Activated CD4-positive, alpha-beta memory T cell treated with anti-CD3 and anti-CD28 coated beads for 36 hours (primary cell): ENCODE measurements at places on chromosomes 3 and 15. TPM values are rescaled to one million over a fixed set of nuclear protein-coding genes. Genes with fewer than 3 reads are reported as not detected.

DNA sequence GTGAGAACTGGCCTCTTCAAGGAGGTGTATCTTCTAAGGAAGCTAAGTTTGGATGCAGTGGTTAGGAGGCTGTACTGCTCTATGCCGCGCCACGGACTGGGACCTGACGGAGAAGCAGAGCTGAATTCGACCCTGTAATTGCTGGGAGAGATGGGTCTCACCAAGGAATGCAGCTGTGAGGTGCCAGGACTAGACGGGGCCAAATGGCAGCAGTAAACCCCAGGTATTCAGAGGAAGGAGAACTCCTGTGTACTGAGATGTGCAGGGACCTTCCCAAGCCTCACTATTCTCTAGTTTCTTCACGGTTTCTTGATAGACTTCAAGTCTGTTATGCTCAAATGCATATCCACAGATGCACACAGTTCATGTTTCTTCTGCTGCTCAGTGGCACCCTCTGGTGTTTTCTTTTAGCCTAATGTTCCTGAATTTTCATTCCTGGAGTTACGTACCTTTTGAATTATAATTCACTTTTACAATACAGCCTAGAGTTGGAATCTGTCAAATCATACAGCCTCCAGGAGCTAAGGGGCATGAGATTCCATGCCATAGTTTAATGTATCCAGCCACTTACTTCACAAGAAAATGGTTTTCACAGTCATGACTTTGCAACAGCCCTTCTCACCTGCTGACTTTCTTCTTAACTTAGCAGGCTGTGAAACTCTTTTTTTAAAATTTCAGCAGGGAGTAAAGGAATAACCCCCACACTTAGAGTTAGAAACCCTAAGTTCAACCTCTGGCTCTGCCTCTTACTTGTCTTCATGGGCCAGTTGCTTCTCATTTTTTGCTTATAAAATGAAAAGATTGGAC, 61.8 kb downstream of the GLDN start:
- DNase-seq = no peak

- DNase-seq = no peak
Observed at GRCh38 chr3:82000350-82000749, 238.9 kb upstream of the GBE1 start.

- DNase-seq = no peak
Observed at GRCh38 chr3:152595975-152596821, 238.7 kb upstream of the P2RY1 start.

- no peak for DNase-seq
Observed at GRCh38 chr15:63763476-63764123, 70.1 kb downstream of the HERC1 start.

DNA sequence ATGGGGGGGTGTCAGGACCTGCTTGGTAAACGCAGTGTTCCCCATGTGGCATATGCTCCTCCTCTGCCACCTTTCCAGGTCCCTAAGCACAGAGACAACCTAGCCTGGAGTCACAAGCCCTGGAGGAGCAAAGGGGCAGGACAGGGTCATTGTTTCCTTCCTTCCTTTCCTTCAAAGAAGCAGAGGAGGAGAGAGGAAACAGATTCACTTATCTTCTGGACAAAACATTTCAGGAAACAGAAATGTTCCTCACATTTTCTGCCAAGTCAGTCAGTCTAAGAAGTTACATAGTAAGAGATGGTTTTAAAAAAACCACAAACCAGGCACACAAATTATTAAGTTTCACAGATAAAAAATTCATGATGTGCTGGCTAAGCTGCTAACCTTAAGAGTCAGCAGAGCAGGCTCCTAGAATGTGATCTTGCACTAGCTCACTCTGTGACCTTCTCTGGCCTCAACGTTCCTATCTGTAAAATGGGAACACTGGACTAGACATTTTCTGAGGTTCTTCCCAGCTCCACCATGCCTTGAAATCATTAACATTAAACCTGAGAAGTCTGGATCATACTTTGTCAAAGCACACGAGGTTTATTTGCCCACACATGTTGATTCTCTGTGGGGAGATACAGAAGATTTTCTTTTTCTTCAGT, 47.9 kb downstream of the ATP13A5 start:
- no peak for DNase-seq

GRCh38 chr3:148075771-148076716, 621.7 kb upstream of the AGTR1 start:
- no peak for DNase-seq

DNA sequence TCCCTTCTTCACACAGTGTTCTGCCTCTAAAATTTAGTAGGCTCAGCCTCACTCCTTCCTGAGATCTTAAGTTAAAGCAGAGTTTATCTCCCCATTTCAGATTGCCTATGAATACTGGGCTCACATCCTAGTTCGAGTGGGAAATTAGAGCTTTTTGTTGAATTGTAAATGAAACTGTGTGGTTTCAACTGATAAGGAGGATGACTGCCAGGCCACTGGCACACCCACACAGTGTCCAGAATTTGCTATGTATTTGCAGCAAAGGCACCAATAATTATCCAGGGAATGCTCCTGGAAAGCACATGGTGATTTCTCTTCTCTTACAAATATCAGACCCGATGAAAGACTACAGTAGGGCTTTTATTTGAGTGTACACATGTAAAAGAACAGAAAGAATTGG, 308.1 kb upstream of the COL8A1 start:
- DNase-seq = no peak

- DNase-seq = no peak
Observed at GRCh38 chr3:149145356-149145755, 15.9 kb downstream of the HPS3 start.

DNA sequence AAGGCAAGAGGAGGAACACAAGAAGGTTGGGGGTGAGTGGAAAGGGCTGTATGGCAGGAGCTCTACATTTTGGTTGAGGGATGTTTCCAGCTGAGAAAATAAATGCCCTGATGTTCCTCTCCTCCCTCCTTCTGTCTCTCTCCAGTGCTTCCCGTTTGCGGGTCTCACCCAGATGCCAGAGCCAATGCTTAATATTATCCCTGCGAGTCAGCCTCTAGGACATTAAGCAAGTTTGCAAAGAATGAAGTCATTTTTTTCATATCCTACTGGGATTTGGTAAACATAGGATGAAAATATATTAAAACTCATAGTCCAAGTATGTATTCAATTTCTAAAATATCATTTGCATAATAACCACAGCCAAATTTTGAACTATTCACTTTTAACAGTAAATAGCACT, 295.9 kb downstream of the CADM2 start:
- no peak for DNase-seq

GRCh38 chr3:11010426-11011165, 18.0 kb downstream of the SLC6A1 start:
- no peak for DNase-seq

GRCh38 chr3:38907426-38907825, 91.4 kb upstream of the SCN10A start:
- no peak for DNase-seq

DNA sequence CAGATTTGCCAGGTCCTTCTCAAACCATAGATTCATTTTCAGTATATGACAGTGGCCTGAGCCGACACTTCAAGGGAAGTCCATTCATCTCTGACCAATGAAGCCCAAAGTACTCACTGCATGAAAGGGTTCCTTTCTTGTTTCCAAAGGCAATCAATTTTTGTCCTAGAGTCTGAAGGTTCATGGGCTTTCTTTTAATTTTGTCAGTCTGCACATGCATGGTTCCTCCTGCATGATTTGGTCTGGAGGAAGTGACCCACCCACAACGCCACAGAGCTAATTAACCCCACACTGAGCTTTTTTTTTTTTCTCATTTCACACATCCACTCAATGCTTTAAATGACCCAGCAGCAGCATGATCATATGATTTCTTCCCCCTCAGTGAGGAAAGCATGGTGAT, 216.4 kb downstream of the TIGIT start:
- DNase-seq = no peak

DNA sequence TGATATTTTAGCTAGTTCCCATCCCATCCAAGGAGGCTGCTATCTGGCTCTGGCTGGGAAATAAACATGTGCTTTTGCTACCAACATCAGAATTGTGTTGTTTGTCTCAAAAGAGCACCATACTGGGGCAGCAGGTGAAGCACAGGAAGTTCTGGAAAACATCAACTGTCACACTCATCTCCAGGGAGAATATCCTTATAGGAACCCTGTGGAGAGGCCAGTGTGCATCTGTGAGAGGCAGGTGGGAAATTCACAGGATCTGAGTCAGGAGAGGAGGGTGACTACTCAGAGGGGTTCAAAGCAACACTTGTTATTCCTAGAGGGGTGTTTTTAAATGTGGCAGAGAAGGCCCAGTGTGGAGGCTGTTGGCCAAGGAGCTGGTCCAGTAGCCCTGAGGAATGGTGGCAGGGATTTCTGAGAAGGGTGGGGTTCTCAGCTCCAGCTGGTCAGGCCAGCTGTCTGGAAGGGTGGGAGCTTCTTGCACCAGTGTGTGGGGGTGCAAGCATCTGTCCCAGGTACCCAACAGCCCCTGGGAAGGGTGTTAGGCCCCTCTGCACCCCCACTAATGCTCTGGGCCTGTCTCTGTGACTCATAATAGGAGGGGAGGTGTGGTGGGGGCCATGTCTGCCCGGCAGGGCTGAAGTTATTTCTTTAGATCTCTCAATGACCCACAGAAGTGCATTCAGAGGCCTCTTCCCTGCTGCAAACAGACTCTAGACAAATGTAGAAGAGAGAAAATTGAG, 28.7 kb downstream of the RPSA start:
- DNase-seq = no peak

GRCh38 chr3:87145553-87145952, 81.6 kb upstream of the CHMP2B start:
- peak; percentile 15 for DNase-seq

DNA sequence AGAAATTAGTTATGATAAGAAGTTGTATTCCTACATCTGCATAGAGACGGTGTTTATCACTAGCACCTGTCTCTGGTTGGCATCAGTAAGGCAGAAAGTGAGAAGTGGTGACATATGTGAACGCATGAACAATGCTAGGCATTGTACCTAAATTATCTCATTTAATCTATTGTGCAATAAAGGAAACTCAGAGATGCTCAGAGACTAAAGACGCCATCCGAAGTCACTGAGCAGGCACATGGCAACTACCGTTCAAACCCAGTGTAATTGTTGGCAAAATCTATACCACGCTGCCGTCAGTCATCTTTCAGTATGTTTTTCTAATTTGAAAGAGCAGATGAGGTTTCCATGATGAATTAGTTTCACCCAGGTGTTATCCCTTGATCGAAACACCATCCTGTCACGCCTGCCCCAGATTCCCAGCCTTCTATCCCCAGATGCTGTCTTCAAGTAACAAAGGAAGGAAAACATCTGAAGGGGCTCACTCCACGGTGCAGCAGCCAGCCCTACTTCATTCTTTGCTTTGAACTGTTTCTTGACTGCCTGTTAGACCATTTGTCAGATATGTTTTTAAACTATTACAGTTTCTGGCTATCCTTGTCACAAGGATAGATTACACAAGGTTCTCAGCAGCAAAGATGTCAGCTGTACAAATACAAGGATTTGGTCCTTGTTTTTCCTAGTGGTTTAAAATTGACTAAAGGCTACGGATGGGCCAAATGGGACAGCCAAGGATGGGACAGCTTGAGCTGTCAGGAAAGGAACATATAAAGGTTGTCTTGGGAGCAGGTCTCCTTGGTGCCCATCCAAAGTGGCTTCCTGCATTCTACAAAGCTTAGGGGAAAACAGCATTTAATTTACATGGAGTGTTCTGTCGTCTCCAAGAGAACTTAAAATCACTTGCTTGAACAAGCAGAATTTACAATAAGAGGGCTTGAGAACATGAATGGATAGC, 99.1 kb downstream of the TMEM108 start:
- DNase-seq = no peak

- DNase-seq = peak; percentile 76
Observed at GRCh38 chr3:58167431-58168351, 43.1 kb downstream of the DNASE1L3 start.

GRCh38 chr3:87082796-87083440, 92.0 kb upstream of the VGLL3 start:
- no peak for DNase-seq

The ADAMTSL3 gene
- not detected for total RNA-seq

The LDHAL6B gene
- not detected for total RNA-seq

The GMPPB gene
- total RNA-seq = 45.4 TPM

The PEX5L gene
- total RNA-seq = not detected

The NR2F2 gene
- total RNA-seq = not detected

The CCDC13 gene
- total RNA-seq = 0.76 TPM

The HERC2 gene
- 30.4 TPM for total RNA-seq

The AADACL2 gene
- total RNA-seq = not detected

The CERS3 gene
- 0.19 TPM for total RNA-seq

The KNG1 gene
- not detected for total RNA-seq
